Skin of body (tissue), 3 donors: ENCODE measurements at places on chromosomes 7 and 10. TPM values are rescaled to one million over a fixed set of nuclear protein-coding genes. Genes with fewer than 3 reads are reported as not detected.

RAMP3 gene
- 3.5 TPM for total RNA-seq

CRTAC1 gene
- 3.2 TPM for total RNA-seq

PRPS1L1 gene
- not detected for total RNA-seq

PARG gene
- total RNA-seq: 35.0 TPM

CTNNA3 gene
- total RNA-seq: 7.1 TPM

MACC1 gene
- total RNA-seq: 7.1 TPM

CALY gene
- not detected for total RNA-seq

TEX36 gene
- not detected for total RNA-seq

MOGAT3 gene
- total RNA-seq: not detected

NXPH1 gene
- total RNA-seq: 0.10 TPM

EBF3 gene
- 19.5 TPM for total RNA-seq

DTX2 gene
- total RNA-seq: 10.3 TPM

WNT8B gene
- not detected for total RNA-seq

ACTL6B gene
- not detected for total RNA-seq

SKIDA1 gene
- 1.2 TPM for total RNA-seq

TACC2 gene
- total RNA-seq: 40.2 TPM
